Omental fat pad (tissue), 4 donors: ENCODE measurements at places on chromosomes 2 and 18. TPM values are rescaled to one million over a fixed set of nuclear protein-coding genes. Genes with fewer than 3 reads are reported as not detected.

Gene ANO7
- total RNA-seq = 0.60 TPM

Gene PCARE
- total RNA-seq = not detected

Gene RNU2-63P
- total RNA-seq = not detected

Gene EVX2
- not detected for total RNA-seq

Gene ZNF385B
- total RNA-seq = 0.74 TPM

Gene CRYGC
- not detected for total RNA-seq

Gene AKAIN1
- total RNA-seq = not detected

Gene CIDEA
- 584 TPM for total RNA-seq

Gene IL1RL1
- 307 TPM for total RNA-seq

Gene CRYBA2
- total RNA-seq = not detected

Gene EXOC6B
- total RNA-seq = 38.3 TPM

Gene CENPA
- not detected for total RNA-seq

Gene KCNJ3
- total RNA-seq = not detected

Gene SCN3A
- 0.72 TPM for total RNA-seq

Gene VPS54
- total RNA-seq = 28.9 TPM

Gene PUS10
- 4.3 TPM for total RNA-seq
